NCI-H1048 (cell line): ENCODE measurements at places on chromosomes 6 and 20.

DNA sequence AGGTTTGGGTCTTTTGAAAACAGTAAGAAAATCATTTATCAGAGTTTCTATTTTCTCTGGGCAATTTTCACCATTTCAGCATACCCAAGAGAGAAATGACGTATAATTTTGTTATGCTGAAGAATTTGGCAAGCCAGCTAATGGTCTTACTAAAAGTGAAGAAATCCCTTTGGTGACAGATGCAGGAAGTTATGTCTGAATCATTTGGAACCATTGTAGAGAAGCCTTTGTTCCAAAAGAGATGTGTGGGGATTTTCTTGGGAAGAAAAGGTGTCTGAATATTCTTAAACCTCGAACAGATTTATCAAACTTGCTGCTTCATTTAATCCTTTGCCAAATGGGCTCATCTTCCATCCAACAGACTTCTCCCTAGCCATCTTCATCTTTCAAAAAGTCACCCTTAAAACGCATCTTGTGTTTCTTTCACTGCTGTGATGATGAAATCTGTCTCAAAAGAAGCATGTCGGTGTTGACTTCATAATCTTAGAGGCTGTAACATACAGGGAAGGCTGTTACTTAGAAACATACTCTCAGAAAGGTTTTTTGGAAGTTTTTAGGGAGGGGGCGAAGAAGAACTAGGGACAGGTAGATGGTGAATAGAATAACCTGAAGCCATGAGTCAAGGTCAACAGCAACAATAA is 39.5 kb downstream of the CITED2 start:
- no peak for DNase-seq

- no peak for DNase-seq
These were observed 68.8 kb downstream of the PYGB start for GRCh38 chr20:25316506-25317190.

DNA sequence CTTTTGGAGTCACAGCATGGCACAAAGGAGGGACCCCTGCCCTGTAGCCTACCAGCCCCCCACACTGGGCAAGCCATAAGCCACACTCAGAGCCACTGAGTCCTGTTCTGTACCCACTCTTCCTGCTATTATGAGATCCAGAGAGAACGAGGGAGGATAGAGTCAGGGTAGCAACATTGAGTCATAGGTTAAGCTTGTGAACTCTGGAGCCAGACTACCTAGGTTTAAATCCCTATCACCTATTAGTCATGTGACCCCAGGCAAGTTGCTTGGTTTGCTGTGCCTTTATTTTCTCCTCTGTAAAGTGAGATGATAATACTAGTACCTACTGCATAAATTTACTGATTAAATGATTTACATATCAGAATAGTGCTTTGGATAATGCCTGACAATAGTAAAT is 540 bp downstream of the CNBD2 start:
- DNase-seq, result no peak

DNA sequence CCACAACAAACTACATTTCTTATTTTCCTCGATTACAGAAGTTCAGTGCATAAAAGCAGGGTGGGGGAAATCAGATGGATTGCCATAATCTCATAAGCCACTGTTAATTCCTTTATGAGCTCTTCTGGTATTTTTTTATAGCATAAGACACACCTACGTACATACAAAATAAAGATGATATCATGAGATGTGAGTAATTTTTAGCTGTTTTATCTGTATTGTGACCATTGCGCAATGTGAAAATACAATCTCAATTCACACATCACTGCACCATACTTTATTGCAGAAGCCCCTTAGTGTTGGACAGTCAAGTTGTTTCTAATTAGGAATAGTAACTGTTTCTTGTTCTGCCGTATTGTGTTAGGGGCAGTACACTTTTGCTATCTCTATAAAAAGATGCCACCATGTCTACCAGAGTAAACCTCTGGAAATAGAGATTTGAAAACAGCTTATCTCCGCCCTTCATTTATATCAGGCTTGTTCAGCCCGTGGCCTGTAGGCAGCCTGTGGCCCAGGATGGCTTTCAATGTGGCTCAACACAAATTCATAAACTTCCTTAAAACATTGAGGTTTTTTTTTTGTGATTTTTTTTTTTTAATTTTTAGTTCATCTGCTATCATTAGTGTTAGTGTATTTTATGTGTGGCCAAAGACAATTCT is 90.4 kb downstream of the FARS2 start:
- no peak for DNase-seq

GRCh38 chr6:118981884-118982574 is 47.1 kb upstream of the MCM9 start:
- no peak for DNase-seq

DNA sequence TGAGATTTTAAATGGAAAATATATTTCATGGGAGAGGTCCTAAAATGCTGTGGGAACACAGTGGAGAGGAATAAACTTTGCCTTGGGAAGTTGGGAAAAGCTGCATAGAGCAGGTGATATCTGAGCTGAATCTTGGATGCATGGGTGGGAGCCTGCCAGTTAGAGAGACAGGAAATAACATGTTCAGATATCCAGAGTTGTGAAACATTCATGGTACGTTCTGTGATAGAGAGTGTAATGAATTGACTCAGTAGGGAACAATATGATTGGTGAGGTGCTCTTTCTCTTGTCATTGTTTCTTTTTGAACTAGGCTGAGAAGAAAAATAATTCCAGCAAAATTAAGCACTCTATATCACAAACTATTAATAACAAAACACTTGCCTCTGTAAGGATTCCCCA is 72.8 kb downstream of the RPS12 start:
- DNase-seq, result no peak

DNA sequence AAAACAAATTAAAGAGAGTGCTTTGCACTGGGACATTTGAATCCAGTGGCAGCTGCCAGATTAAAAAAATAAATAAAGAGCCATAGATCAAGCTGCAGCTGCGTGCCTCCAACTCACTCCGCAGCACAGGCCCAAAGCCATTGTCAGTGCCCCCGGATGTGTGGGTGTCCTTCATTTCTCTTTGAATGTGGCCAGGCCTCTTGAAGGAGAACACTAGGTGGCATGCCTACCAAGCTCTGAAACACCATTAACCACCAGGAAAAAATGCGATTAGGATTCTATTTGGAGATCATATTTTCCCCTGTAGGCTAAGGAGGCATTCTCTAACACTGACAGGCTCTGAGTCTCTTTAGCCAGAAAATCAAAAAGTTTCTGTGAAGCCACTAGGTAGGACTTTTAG is 549.8 kb downstream of the PRKN start:
- no peak for DNase-seq

DNA sequence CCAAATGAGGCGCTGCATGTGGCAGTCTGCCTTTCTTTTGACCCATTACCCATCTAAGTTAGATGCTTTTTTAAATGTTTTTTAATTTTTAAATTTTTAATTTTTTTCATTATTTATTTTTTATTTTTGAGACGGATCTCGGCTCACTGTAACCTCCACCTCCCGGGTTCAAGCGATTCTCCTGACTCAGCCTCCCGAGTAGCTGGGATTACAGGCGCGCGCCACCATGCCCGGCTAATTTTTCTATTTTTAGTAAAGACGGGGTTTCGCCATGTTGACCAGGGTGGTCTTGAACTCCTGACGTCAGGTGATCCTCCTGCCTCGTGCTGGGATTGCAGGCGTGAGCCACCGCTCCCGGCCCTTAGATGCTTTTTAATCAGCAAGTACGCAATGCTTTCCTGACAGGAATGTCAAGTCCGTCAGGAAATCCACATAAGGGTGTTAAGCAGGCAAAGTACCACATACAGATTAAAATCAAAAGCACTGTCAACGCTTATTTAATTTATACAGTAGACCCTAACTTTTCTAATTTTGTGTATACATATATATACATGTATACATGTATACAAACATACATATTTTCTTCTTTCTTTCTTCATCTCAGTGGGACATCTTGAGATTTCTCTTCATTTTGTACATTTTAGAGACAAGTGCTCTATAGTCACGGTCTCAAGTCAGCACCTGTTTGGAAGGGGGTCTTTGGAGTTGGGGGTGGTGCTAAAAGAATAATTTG is 995 bp upstream of the GSTA4 start:
- no peak for DNase-seq

DNA sequence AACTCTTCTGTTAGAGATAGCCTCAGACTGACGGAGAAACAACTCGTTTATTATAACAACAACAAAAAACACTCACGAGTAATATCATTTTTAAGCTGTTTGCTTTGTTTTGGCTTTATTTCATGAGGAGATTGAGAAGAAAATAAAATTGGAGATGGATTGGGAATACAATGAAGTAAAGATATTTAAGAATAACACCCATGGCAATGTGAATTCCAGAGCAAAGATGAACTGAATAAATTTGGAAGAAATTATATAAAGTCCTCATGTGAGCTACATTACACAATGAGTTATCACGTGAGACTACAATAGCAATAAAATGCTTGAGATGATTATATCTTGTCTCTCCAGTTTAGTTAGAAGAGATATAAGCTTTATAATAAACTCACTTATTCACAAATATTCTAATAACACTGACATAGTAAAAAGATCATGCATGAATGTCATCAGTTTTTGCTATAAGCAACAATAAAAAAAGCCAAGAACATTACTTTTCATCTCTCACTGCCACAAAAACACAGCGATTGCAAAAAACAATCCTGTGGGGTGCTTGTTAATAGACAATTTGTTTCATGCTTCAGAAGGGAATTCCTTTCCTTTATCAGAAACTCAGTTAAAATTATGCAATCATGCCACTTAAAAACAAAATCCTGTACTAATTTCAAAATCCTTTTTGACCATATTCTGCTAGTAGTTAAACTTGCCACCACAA is 696.7 kb upstream of the MARCKS start:
- no peak for DNase-seq

DNA sequence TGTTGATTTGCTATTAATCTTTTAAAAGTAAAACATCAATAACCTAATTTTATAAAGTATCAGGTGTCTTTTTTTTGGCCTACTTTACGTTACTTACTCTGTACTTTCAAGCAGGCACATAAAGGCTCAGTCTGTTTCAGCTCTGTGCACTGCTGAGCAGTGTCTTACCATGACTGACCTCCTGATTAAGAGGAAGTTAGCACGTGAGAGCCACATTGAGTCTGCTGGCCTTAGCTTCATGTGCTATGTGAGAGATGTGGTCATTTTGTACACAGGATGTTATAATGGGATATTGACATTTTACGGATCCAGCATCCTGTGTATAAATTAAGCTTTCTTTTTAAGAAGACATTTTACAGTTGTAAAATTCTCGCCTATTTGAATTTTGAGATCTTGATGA is 31.9 kb downstream of the ARID1B start:
- no peak for DNase-seq

- no peak for DNase-seq
These were observed 56.9 kb upstream of the CTNNBL1 start for GRCh38 chr20:37636977-37637376.

DNA sequence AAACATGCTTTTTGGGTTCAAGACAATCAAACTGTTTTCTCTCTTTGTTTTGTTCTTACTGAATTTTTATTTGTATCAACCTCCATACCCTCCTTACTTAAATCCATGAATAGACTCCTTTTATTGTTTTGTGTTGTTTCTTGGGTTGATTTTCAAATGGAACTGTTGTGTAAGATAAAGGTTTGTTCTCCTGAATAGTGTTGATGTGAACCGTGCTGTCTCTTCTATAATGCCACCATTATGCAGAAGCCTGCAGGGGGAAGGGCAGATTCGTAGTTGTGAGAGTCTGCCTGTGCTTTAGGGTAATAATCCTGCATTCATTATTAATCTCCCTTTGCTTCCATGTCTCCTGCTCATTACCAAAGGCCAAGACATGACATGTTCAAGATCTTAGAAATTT is 105.9 kb downstream of the CDKAL1 start:
- peak; percentile 48 for DNase-seq
